ENCODE measurements at places on chromosomes 7 and 10.

- no peak for DNase-seq
Observed at GRCh38 chr10:91549262-91549661, 83.6 kb downstream of the PPP1R3C start.

DNA sequence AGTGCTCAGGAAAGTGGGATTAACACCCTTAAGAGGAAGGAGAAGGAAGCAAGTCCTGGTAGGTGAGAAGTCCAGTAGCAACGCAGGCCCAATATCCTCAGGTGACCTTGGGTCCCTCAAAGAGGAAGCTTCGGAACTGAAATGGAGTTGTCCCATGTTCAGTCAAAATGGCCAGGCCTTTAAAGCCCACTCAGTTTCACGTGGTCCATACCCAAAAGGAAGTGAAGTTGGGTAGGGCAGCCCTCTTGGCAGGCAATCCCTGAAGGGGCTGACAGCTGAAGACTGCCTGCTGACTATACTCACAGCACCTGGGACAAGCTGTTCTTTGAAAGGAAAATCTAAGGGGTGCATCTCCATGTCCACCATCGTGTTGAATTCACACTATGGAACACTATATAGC is 3.0 kb downstream of the GSAP start:
- no peak for DNase-seq

DNA sequence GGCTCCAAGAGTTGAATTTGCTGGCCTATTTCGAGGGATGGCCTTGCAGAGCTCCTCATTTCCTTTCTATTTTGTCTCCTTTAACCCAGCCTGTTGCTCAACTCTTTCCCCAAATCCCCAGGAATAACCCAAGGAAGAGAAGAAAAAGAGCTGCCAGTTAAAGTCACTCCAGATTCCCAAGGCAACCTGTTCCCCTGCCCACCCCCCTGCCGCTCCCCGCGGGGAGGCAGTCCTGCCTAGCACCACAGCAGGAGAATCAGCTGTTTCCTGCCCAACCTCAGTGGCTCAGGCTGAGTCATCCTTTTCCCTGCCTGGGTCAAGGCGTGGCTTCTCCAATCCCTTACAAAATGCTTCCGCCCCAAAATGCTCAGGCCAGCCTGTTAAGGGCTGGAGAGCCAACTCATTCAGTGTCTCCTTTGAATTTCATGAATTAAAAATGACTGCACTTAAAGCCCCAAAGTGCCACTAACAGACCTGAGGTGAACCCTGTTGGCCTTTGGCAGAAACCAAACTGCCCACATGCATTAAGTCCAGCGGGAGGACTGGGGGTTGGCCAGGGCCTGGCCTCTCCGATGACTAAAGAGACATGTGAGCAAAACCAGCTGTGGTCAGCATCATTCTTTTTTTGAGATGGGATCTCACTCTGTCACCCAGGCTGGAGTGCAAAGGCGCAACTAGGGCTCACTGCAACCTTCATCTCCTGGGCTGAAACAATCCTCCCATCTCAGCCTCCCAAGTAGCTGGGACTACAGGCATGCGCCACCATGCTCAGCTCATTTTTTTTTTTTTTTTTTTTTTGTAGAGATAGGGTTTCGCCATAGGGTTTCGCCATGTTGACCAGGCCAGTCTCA is 83.2 kb upstream of the KIF5B start:
- DNase-seq = peak; percentile 51

DNA sequence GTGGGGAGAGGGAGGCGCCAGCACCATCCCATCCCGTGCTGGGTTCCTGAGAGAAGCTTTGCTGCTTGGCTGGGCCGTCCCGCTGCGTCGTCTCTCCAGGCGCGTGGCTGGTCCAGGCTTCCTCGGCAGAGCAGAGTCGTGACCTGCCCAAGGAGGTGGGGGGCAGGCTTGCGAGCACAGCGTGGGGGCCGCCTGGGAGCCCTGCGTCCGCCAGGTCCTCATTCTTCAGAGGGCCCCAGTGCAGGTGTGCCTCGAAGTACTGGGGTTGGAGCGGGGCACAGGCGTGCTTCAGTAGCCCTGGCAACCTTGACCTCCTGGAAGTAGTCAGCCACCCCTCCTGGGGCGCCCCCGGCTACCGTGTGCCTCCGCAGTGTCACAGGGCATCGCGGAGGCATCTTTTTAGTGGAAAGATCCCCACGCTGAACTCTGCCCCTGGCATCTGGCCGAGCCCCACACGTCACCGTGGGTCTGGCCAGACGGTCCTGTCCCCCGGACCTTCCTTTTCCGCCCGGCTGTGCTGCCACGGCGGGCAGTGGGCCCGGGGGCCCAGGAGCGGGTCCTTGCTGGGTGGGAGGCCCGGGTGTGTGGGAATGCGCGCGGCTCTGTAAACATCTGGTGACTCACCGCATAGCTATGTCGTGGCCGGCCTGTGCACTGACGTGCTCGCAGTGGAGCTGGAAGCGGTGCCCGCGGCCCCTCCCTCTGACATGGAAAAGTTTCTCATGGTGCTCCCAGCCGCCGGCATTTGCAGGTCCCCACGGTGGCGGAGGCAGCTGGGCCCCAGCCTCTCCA is 6.4 kb downstream of the MAFK start:
- DNase-seq = peak; percentile 80

DNA sequence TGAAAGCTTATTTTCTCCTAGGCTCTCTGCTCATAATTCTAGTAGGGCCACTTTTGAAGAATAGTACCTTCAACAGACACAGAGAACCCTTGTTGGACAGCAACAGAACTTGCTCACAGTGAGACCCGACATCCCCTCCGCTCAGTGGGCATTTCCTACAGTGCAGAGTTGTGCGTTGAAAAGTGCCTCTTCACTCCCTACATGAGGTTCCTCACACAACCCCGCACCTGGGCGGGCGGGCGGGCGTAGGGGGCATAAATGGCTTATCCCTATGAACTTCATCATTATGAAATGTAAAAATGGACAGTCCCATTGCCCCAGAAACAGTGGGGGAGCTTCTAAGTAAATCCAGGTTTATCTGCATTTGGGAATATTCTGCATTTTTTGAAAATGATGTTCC is 174.9 kb downstream of the MGMT start:
- DNase-seq = no peak

DNA sequence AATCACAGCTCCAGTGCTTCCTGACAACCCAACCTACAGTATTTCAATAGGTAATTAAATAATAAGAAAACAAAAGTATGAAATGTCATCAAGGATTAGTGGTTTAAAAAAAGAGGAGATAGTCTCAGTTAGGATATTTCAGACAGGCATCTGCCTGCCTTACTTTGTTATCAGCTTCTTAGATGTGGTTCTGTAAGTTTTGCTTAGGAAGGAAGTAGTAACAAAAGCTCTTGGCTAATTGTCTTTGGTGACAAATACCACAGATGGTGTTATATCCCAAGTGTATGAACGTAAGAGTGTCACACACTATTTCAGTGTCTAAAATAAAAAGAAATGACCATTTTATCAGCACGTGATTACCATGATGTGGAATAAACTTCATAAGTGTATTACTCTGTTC is 9.8 kb upstream of the ACTA2 start:
- no peak for DNase-seq

All from frontal cortex (tissue), 4 donors.